ENCODE measurements at places on chromosomes 11 and 22.

DNA sequence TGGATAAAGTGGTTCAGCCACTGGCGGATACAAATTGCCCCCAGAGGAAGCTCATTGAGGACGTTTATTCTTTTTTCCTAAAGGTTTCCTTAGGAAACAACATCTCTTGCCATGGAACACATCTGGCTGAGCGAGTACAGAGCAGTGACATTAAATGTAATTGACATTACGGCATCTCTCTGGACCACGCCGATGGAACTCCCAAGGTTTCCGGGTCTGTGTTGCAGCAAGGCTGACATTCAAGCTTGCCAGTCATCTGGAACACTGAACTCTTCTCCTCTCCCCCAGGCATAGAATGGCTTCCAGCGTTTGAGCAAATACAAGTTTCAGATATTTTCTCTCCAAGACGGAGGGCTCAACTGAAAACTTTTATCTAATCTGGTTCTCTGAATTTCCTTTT, 42.1 kb downstream of the CLMP start:
- no peak for DNase-seq

DNA sequence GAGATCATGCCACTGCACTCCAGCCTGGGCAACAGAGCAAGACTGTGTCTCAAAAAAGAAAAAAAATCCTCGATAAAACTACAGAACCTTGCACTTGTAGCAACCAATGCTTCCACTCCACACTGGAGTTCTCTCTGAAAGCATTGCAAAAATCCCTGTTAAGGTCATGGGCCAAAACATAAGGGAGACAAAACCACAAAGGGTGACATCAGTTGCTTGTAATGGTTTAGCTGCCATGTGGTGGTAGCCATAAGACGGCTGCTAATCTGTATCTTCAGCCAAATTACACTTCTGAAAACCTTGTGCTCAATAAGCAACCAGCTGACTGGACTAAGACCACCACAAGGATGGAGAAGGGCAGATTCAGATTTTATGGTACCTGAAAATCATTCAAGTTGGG, 20.6 kb upstream of the TPH1 start:
- no peak for DNase-seq

DNA sequence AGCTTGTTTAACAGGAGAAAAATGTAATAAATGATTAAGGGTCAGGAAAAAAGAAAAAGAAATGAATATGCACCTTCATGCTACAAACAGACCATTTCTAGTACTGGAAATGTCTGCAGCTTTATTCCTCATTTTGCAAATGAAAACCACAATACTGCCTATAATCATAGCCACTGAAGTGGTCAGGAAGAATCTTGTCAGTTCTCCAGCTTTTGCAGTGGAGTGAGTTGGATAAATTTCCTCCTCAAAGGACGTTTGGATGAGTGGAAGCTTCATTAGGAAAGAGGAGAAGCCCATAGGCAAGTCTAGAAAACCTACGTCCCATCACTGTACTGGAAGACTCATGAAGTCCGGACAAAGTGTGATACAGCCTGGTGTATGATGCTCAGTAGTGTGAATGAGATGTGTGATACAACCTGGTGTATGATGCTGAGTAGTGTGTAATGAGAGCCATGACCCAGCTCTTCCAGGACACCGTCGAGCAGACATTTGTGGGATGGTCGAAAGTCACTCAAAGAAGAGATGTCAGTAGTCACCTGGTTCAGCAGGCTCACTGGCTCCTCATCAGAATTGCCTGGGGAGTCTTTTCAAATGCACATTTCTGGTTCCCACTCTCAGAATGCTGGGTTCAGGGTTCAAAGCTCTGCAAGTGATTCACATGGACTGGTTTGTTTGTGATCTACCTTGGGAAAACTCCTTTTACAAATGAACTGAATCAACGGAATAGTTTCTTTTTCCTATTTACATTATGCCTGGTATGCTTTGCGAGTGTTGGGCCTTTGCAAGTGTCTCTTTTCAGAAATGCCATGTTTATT, 101.3 kb downstream of the PDHX start:
- DNase-seq, result no peak

DNA sequence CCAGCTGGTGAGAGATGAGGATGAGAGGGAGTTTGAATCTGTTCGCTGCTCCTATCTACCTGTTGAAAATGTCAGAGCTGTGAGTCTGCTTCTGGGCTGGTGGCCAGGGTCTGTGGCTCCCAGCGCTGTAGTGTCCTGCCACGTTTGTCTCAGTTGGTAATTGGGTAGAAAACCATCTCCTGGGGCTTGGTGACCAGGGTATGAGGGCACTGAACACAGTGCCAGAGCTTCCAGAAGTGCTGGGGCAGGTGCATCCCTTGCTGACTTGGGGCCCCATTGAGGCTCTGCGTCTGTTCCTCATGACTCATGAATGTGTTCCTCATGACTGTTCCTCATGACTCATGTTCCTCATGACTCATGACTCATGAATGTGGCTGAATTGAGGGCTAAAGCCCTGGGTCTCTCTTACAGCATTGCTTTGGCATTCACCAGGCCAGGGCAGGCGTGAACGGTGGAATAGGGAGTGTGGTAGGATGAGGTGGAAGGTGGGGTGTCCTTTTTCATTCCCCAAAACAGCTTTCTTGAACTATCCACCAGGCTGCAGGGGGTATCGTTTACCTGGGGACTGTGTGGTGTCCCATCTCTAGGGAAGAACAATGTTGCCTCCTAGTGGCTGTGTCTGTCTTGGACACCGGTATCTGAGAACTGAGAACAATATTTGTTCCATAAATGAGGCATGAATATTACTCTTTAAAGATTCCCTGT, 139.5 kb downstream of the COMMD9 start:
- DNase-seq, result peak; percentile 82

DNA sequence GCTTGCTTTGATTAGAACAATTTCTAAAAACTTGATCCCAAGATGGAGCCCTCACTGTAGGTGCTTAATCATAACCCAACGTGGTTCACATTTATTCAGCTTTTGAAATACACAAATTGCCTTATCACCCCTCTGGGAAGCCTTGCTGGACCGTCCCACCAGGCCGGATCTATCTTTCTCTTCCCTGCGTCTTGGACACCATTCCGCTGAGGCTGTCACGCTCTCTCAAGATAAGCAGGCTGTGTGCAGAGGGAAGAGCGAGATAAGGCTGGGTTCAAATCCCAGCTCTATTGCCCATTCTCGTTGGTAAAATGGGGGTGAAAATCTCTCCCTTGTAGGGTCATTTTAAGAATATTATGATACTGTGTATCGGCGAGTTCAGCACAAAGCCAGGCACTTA, 20.5 kb upstream of the TP53I11 start:
- DNase-seq, result no peak

Data from aorta (tissue), 5 donors.